Motor neuron (in vitro differentiated cells): ENCODE measurements at places on chromosomes 1 and 21. TPM values are rescaled to one million over a fixed set of nuclear protein-coding genes. Genes with fewer than 3 reads are reported as not detected.

Gene PROK1
- total RNA-seq, result not detected in 2 replicates

Gene WNT3A
- 0.05 and 0.06 TPM in 2 replicates for total RNA-seq

Gene LCE3B
- total RNA-seq, result not detected in 2 replicates

Gene CHD5
- total RNA-seq, result 0.85 and 0.92 TPM in 2 replicates

Gene FAM177B
- 0.97 TPM in 1 of 2 replicates, not detected in the other for total RNA-seq

Gene KRTAP13-2
- total RNA-seq, result 0.29 TPM in 1 of 2 replicates, not detected in the other

Gene EIF3I
- total RNA-seq, result 182 and 210 TPM in 2 replicates

Gene RXRG
- 0.58 TPM in 1 of 2 replicates, not detected in the other for total RNA-seq

Gene SPRR2A
- 0.29 TPM in 1 of 2 replicates, not detected in the other for total RNA-seq

Gene CYP4X1
- 1.8 and 2.3 TPM in 2 replicates for total RNA-seq
